ENCODE measurements at places on chromosomes 3 and 15.
A peak's percentile ranks its signal among the peaks of the same experiment; 100 is the strongest.

DNA sequence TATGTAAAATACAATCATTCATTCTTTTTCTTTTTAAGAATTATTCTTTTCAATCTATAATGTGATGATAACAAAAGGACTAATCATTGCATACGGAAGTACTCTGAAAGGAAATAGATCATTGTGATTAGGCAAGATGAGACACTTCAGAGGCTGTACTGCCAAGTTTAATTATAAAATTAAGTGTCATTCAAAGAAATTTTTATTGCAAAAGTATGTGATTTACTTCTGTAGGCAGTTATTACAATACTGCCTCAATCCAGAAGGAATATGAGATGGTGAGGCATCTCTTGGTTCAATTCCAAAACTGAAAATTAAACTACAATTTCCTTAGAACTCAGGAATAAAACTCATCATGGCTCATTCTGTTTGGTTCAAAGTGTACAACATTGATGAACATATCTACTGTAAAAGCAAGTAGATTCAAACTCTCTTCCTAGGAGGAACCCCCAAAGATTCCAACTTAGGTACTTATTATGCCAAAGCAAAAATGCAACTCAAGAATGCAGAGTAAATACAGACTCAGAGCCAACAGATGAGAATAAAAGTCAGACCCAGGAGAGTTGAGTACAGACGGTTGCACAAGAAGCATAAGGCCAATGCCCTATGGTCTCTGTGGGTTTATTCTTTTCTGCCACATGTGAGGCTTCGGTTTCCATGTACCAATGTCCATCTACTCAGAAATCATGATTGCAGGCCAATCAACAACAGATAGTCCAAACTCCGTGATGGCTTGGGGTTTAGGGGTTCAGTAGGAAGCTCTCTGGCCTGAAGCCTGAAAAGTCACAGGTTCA is 118.5 kb upstream of the WNT5A start:
- DNase-seq, result no peak

DNA sequence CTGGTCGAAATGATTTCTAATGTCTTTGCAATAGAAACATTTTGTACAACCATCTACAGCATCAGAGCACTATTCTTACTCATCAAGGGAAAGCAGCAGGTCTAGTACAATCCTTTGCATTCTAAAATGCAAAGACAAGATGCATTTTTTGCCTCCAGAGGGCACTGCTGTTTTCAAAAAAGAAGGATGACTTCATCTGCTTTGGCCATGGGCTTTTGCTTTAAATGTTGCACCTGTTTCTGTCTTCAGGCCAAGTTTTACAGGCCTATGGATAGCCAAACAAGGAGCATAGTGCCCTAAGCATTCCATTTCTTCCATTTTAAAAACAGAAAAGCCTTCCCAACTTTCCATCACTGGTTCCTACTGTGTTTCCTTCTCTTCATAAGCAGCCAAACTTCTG is 3.4 kb downstream of the PARP9 start:
- DNase-seq, result peak; percentile 71

DNA sequence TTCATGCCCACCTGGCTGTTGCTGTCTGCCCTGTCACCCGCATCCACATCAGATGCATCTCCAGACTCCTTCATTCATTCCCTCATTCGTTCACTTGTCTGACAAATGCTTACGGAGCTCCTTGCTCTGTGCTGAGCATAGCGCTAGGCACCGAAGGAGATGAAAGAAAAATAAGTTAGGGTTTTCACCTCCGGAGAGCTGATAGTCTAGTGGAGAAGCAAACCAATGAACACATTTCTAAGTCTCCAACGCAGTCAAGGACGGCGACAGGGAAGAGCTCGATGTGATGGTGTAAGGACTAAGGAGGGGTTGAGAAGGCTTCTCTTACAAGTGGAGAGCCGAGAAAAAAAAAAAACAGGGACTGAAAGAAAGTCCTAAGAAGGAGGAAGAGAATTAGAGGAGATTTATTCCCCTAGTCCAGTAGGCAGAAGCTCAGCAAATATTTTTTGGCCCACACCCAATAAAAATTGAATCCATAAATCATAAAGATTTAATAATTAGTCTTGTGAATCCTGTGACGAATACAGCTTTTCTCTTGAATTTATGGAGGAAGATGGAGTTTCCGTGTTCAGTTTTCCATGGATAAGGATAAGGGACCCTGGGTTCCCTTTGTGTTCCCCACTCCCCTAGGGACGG is 127.2 kb upstream of the DLG1 start:
- DNase-seq, result no peak

GRCh38 chr3:17865631-17866030 is 123.2 kb upstream of the TBC1D5 start:
- no peak for DNase-seq

DNA sequence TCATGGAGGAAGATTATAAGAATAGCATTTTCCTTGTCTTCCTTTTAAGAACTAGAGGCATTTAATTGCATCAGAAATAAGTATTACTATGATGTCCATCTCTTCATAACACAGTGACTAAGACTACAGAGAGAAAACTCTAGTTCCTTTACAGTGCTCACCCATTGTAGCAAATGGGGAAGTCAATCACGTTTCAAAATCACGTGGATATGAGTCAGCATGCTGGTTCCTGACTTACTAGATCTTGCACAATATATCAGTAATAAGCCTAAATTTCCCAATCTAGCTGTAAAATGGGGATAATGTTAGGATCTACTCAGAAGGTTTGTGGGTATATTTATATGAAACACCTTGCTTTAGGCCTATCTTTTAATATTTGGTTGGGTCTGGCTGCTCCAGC is 254.8 kb upstream of the EOMES start:
- DNase-seq, result no peak

GRCh38 chr3:18758047-18758704 is 333.0 kb upstream of the SATB1 start:
- DNase-seq, result peak; percentile 44

GRCh38 chr3:179015551-179016020 is 56.0 kb downstream of the ZMAT3 start:
- DNase-seq, result peak; percentile 82

DNA sequence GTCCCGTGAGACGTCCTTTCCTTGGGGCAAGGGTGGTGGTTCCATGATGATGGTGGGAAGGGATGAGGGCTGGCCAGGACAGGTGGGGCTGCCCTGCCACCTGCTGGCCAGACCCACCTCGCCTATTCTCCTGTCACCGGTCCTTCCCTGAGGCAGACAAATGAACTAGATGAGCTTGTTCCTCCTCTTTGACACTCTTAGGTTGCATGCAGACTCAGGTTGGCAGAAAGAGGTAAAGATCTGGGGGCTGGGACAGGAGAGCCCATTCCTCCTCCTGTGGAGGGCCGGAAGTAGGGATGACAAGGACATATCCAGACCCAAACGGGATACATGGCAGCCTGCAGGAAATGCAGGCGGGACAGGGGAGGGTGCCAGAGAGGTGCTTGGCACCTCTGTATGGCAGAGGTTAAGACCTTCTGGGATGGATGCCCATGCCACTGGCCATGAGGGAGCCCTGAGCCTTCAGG is 38.6 kb downstream of the ACSBG1 start:
- DNase-seq, result peak; percentile 61

GRCh38 chr3:168025076-168025475 is 70.6 kb downstream of the GOLIM4 start:
- no peak for DNase-seq

- no peak for DNase-seq
Measured at GRCh38 chr15:73752806-73753193, 351 bp downstream of the INSYN1 start.

- no peak for DNase-seq
Measured at GRCh38 chr3:181717549-181718171, 5.9 kb downstream of the SOX2 start.

GRCh38 chr15:94256511-94256910 is 25.1 kb downstream of the MCTP2 start:
- DNase-seq, result no peak

DNA sequence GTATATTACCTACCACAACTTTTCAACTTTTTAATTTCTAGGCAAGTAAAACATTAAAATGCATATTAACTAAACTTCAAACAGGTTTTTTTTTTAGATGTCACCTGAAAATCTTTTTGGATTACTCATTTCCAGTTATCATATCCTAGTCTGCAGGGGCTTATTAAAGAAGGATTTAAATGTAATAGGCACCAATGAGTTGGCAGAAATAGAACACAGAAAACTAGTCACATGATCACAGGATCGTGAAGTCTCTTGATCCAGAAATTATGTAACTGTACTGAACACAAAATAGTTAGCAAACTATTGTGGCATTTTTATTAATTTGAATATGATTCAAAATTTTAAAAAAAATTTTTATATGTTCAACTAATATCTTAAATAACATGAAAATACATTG is 654.4 kb upstream of the NAALADL2 start:
- DNase-seq, result no peak

All from erythroblast (primary cell).